ENCODE measurements at places on chromosomes 5 and 9.
A peak's percentile ranks its signal among the peaks of the same experiment; 100 is the strongest.

DNA sequence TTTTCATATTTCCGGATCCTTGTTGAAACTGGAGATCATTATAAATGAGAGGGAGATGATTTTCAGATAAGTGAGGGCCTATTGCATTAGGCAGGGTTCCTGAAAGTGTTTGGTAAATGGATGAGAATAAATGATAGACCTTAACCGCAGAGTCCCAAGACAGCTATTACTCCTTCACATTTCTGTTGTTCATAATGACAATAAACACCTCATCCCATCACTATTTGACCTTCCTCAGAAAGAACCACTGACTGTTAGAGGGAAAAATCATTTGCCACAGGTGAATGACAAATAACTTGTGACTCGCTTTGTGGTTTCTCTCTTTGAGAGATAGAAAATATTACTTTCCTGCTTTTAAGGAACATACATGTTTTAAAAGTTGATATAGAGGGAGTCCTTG lies 47.3 kb upstream of the TRMT10B start:
- no peak for DNase-seq

DNA sequence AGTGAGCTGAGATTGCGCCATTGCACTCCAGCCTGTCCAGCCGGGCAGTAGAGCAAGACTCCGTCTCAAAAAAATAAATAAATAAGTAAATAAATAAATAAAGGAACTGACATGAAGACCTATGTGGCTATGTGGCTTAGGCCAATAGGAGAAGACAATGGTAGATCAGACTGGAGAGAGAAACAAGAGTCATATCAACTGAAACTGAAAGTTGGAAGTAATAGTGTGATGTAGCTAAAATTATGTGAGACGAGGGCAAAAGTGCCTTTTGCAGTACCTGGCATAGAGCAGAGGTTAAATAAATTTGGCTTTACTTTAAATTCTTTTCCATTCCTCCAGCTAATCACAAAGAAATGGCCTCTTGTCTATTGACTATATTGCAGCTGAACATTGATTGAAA lies 7.3 kb downstream of the FBP2 start:
- peak; percentile 4 for DNase-seq

- peak; percentile 69 for DNase-seq
Measured at GRCh38 chr5:17436350-17436749, 61.7 kb upstream of the TAF11L2 start.

GRCh38 chr9:132541870-132542830 lies 40.3 kb upstream of the BARHL1 start:
- DNase-seq = no peak

DNA sequence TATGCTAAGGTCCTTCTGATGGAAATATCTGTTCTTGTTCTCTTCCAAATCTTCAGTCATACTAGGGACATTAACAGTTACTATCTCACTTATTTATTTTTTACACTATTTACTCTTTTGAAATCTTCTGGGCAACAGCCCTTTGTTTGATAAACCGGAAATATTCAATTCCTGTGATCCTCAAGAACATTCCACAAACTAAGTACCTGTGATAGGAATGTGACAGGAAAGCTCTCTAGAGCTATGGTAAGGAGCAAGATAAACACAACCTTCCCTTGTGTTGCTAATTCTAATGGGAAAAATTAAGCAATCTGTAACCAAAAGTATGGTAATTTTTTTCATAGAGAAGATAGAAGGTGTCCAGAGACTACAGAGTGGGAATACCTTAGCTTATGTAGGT lies 22.0 kb upstream of the ANKRD34B start:
- DNase-seq = no peak

DNA sequence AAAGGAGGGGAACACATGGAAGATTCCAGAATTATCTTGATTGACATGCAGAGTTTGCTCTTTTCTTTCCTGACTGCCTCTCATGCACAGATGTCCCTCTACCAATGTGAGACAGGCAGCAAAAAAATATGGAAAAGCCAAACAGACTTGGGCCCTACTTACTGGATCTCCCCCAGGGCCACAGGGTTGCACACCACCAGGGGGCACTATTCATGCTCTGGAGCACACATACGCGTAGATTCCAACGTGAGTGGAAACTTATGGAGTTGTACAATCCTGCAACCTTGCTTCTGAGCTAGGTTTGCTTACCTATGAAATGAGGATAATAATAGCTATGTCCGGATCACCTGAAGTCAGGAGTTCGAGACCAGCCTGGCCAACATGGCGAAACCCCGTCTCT lies 319.5 kb downstream of the ARHGEF28 start:
- no peak for DNase-seq

- DNase-seq = no peak
Measured at GRCh38 chr5:93716453-93716852, 24.9 kb downstream of the POU5F2 start.

DNA sequence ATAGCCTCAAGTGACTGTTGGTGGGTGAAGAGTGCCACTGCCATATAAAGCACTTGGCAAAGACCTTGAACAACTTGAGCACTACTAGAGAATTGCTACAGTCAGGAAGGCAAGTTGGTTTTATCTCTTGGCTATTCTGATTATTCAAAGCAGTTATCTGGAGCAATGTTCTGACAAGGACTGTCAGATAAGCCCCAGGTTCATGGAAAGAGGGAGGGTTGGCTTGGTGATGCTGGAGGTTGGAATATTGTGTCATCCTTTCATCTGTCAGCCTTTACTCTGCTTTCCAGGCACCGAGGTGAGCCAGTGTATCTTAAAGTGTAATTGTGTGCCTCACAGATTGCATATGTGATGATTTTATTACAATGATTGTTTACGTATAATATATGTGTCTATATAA lies 548.4 kb upstream of the ZNF608 start:
- DNase-seq = peak; percentile 17

- no peak for DNase-seq
Measured at GRCh38 chr5:116448870-116449427, 125.7 kb downstream of the SEMA6A start.

- DNase-seq = no peak
Measured at GRCh38 chr5:18961234-18961633, 1026.8 kb downstream of the CDH18 start.

GRCh38 chr5:157951673-157952373 lies 92.9 kb upstream of the CLINT1 start:
- DNase-seq = no peak

- DNase-seq = no peak
Measured at GRCh38 chr5:138229387-138229786, 16.3 kb upstream of the CDC23 start.

- DNase-seq = no peak
Measured at GRCh38 chr9:13896047-13896446, 417.9 kb downstream of the NFIB start.

- peak; percentile 41 for DNase-seq
Measured at GRCh38 chr9:97985058-97985861, 2.1 kb downstream of the ANP32B start.

DNA sequence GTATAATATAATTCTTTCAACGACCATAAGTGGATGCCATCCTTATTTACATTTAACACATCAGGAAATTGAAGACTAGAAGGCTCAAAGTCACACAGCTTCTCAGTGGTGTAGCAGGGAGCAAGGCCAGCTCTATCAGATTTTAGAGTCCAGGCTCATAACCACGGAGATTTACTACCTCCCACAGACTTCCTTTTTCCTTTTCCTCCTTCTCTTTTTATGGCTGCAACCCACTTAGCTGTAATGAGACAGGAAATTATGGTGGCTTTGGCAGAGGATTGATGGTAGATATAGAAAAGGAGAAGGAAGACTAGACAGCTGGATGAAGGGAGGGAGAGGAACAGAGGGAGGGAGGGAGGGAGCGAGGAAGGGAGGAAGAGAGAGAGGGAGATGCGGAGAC lies 47.4 kb downstream of the SPEF2 start:
- DNase-seq = no peak

- no peak for DNase-seq
Measured at GRCh38 chr5:158937381-158937952, 162.2 kb downstream of the EBF1 start.

- DNase-seq = peak; percentile 37
Measured at GRCh38 chr5:88727705-88728313, 155.2 kb downstream of the MEF2C start.

DNA sequence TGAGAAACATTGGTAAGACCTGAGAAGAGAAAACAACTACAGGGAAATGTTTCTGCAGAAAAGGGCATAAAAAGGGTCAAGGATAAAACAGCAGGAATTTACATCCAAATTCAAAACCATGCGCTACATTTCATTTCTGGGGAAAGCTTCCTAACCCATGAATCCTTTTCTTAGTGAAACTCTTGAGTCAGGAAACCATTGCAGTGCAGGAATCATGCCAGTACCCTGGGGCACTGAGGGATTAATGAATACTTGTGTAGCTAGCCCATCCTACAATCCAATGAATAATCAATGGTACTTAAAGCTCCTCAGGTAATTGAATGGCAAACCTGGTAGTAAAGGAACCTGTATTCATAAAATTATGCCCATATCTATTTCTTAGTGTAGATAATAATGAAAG lies 580.5 kb downstream of the TLE1 start:
- no peak for DNase-seq

DNA sequence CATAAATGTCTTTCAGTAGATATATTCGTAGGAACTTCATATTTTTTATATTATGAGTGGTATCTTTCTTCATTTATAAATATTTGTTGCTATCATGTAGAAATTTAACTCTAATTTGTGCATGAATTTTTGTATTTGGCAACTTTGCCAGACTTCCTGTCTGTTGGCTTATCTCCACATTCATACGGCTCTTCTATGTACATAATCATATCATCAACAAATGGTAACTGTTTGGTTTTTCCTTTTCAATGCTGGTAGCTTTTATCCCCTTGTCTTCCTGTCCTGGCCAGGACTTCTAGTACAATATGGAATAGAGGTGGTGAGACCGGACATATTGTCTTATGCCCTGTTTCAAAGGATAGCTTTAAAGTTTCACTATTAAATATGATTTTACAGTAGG lies 132.3 kb upstream of the COL5A1 start:
- DNase-seq = peak; percentile 30

GRCh38 chr5:173971681-173972345 lies 17.2 kb upstream of the C5orf47 start:
- no peak for DNase-seq

- DNase-seq = peak; percentile 23
Measured at GRCh38 chr5:27325513-27325912, 287.1 kb upstream of the CDH9 start.

GRCh38 chr9:87515588-87516221 lies 18.0 kb downstream of the DAPK1 start:
- no peak for DNase-seq

GRCh38 chr5:3201941-3202340 lies 393.7 kb upstream of the IRX1 start:
- no peak for DNase-seq

DNA sequence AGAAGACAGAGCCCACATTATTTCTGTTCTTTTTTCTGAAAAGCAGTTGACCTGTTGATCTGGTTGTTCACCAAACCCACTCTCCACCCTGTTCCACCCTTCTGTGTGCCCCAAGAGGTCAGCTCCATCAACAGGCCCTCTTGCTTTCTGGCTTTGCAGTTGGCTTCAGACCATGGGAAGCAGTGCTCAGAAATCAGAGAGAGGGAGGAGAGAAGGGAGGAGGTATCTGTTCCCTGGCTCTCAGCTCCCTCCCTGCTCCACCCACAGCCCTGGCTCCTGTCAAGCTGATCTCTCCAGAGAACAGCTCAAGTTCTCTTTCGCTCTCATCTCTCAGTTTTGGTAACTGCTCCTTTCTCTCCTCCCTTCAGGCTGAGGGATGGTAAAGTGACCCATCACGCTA lies 144.2 kb upstream of the RAI14 start:
- DNase-seq = peak; percentile 72

DNA sequence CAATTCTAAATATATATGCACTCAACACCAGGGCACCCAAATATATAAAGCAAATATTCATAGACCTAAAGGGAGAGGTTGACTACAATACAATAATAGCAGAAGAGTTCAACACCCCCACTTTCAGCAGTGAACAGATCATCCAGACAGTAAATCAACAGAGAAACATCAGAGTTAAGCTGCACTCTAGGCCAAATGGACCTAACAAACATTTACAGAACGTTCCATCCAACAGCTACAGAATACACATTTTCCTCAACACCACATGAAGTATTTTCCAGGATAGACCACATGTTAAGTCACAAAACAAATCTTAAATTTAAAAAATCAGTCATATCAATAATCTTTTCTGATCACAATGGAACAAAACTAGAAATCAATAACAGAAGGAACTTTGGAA lies 18.9 kb downstream of the APBA1 start:
- DNase-seq = no peak

DNA sequence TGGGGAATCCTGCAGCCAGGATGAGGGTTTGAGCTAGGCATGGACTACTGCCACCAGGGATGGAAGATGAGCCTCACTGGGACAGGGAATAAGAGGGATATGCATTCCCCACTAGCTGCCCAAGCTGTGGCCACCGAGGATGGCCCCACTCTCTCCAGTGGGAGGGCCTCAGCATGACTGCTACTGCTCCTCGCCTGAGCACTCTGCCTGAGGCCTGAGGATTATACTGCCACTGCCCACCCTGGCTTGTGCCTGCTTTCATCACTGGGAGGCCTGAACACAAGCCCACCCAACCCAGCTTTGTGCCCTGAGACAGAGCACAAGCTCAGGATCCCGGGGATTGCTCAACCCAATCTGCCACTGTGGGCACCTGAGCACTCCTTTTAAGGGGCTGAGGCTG lies 425.6 kb downstream of the RASEF start:
- no peak for DNase-seq

- DNase-seq = peak; percentile 97
Measured at GRCh38 chr5:55160493-55161209, 680 bp downstream of the GPX8 start.

DNA sequence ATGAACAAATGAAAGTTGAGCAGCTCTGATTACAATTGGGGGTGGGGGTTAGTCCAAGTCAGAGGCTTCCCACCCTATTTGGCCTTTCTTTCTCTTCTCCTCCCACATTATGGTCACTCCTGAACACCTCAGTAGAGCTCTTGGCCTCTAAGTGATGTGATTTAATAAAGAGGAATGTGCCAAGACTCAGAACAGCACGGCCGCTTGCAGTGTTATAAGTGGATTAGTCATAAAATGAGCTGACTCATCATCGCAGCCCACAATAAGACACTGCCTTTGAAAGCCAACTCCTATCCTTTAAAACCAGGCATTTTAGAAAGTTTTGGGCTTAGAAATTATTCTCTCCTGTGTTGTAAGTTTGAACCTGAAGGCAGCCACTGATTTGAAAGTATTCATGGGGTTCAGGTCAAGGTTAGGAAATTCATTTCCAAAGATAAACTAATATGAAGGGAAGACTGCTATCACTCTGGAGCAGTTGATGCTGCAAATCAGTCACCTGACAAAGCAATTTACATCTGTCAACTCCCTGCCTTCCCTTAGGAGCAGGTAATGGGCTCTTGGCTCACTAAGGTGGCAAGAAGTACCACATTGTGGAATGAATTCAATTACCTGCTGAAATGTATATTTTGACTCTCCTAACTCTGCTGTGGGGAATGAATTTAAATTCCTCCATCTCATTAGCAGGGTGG lies 283.6 kb upstream of the NMUR2 start:
- DNase-seq = peak; percentile 47

Data from fibroblast of villous mesenchyme (primary cell).